ENCODE measurements at places on chromosomes 12 and 14. TPM values are rescaled to one million over a fixed set of nuclear protein-coding genes. Genes with fewer than 3 reads are reported as not detected.
A peak's percentile ranks its signal among the peaks of the same experiment; 100 is the strongest.

DNA sequence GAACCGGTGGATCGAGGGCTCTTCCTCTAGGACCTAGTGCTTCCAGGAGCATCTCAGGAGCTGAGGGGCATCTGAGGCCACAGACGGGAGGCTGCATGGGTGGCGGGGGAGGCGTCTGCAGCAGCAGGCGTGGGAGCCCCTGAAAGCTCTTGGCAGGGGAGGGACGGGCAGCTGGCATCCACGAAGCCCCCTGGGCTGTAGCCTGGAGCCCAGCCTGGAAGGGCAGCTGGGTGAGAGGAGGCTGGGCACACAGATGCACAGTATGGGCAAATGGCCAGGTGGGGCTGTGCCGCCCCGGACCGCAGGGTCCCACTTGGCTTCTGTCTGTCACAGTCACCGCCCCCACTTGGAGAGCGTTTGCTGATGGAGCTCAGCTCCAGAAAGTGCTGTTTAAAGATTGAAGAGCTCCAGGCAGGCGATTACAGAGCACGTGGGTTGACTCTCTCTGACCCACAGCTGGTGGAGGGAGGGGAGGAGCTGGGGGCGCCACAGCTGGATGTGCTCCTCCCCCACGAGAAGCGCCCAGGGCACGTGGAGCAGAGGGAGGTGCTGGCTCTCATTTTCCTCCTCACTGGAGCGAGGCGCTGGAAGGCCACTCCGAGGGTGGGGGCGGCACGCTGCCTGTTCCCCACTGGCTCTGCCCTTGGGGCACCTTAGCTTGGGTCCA, 155.0 kb upstream of the C14orf180 start:
- peak; percentile 72 for DNase-seq

DNA sequence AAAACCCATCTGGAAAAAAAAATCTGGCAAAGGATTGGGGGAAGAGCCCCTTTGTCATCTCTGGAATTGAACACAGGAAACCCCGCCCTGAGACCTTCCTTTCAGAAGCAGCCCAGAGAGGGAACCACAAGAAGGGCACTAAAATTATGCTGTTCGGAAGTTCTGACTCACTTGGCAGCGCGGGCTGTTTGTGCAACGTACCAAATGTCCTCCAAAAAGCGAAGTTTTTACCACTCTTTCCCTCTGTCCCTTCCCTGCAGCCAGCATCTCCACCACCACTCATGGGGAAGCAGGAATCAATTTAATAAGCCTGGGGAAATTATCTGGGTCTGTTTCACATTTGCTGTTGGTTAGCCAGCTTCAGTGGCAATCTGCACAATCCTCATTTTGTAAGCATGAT, 3.2 kb upstream of the SYNE3 start:
- DNase-seq = peak; percentile 90

GRCh38 chr14:70027785-70028428, 148.7 kb downstream of the SMOC1 start:
- DNase-seq = peak; percentile 83

The DACT1 gene
- 3.2 TPM for total RNA-seq

- DNase-seq = no peak
Measured at GRCh38 chr12:108862588-108862959, 5.2 kb upstream of the SSH1 start.
